ENCODE measurements at places on chromosomes 6 and 20.

DNA sequence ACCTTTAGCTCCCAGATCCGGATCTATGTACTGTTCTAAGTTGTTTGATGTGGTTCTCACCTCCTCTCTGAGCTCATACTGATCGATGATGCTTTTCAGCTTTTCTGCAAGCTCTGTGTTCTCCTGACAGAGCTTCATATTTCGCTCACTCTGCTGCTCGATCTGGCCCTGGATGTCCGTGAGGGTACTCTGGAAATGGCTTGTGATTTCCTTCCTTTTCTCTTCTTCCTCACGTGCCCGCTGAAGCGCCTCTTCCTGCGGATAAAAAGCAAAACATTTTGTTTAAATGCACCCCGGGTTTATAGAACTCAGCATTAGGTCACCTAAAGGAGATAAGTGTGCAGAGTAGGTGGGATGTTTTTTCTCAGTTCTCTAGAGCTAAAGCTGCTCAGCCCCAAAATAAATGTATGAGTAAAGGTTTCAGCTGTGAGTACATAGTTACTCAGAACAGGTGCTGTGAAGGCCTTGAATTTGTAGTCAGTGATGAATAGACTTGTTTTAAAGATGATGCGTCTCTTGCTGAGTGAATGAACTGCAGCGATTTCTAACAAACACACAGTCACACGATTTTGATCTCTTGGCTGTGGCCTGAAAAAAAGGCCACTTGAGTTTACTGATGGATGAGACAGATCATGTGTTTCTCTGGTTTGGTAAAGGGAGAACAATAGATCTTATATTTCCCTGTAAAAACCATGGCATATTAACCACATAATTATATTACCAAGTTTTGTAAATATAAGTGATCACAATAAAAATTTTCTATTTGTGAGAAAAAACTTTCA, 29.1 kb downstream of the TXLNB start:
- peak; percentile 32 for DNase-seq

GRCh38 chr6:35668744-35669450, 19.8 kb downstream of the FKBP5 start:
- DNase-seq = no peak

DNA sequence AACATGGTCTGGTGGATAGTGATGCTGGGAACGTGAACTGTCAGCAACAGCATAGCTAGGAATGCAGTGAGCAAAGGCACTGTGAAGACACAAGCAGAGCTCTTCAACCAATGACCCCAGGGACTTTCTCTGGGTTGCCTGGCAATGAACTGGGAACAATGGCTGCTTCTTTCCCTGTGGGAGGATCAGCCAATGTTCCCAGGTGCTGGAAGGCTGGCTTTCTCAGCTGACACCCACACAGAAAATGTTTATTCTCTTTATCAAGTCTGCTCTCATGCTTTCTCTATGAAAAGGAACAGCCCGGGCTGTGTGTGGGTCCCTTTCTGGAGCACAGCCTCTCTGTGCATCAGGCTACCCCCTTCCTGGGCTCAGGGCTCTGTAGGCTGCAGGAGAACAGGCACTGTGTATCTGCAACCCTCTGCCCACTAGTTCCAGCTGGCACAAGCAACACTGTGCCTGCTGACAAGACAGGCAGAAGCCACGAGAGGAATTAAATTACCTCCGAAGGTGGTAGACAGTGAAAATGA, 54.2 kb downstream of the HFE start:
- no peak for DNase-seq

DNA sequence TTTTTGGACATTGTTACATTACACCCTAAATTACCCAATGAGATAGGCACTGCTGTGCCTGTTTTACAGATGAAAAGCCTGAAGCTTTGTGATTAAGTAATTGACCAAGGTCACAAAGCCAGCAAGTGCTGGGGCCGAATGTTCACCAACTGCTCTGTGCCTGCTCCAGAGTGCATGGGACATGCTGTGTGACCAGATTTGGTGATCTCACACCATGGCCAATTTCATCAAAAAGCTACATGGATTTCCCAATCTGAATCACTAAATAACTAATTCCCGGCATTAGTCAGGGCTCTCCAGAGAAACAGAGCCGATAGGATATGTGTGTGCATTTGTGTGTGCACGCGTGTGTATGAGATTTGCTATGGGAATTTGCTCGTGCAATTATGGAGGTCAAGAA, 228.3 kb upstream of the ECI2 start:
- no peak for DNase-seq

GRCh38 chr20:62030834-62031434, 34.7 kb downstream of the TAF4 start:
- peak; percentile 28 for DNase-seq

GRCh38 chr6:51655517-51655916, 431.9 kb downstream of the PKHD1 start:
- DNase-seq = no peak

Data from activated T-cell treated with anti-CD3 and anti-CD28 coated beads, Interleukin-2, amount 50 U/mL, for 72 hours (primary cell).